Suprapubic skin (tissue), 4 donors: ENCODE measurements at places on chromosomes 2 and 18.

- DNase-seq = no peak
Observed at GRCh38 chr2:130813722-130814121, 23.0 kb upstream of the ARHGEF4 start.

DNA sequence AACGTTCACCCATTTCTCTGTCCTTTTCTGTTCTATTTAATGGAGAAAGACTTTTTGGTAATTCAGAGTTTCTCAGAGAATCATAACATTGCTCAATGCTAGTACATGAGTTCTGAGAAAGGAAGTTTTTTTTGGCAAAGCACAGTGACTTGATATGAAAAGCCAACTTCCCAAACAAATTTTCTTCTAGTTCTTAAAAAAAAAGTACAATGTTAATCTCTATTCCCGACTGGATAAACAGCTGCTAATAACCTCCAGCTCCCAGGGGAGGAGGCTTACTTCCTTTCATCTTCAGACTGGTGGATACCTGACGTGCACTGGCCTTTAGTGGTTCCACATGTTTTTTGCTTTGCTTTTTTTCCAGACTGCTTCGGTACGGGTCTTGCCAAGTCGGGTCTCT, 284.6 kb upstream of the CCDC68 start:
- no peak for DNase-seq

- DNase-seq = no peak
Observed at GRCh38 chr2:233047667-233048066, 12.5 kb upstream of the INPP5D start.

DNA sequence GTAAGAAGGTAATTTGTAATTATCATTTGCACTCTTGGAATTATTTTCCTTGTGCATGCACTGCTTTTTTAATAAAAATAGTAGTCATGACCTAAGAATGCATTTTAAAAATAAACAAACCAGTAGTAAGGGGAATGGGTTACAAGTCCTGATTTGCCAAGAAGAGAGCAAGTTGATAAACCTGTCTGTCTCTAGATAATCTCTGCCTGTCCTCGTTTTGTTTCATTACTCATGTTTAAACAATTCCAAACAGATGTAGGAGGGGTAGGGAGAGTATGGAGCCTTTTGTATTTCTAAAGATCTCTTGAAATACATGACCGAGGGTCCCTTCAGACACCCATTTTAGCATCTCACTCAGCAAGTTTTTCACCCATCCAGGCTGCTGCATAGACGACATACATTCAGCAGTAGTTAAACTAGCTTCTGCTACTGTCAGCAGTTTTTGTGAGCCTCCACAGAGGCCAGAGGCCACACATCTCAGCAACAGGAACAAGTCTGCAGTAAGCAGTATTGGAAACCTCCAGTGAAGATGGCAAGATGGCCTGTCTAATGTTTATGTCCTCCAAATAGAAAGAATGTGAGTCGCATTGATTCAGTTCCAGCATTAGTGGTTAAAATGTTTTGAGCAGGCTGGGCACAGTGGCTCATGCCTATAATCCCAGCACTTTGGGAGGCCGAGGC, 2.3 kb upstream of the EXOC6B start:
- DNase-seq = no peak

- no peak for DNase-seq
Observed at GRCh38 chr18:75075016-75075305, 134.0 kb downstream of the PTGR3 start.

DNA sequence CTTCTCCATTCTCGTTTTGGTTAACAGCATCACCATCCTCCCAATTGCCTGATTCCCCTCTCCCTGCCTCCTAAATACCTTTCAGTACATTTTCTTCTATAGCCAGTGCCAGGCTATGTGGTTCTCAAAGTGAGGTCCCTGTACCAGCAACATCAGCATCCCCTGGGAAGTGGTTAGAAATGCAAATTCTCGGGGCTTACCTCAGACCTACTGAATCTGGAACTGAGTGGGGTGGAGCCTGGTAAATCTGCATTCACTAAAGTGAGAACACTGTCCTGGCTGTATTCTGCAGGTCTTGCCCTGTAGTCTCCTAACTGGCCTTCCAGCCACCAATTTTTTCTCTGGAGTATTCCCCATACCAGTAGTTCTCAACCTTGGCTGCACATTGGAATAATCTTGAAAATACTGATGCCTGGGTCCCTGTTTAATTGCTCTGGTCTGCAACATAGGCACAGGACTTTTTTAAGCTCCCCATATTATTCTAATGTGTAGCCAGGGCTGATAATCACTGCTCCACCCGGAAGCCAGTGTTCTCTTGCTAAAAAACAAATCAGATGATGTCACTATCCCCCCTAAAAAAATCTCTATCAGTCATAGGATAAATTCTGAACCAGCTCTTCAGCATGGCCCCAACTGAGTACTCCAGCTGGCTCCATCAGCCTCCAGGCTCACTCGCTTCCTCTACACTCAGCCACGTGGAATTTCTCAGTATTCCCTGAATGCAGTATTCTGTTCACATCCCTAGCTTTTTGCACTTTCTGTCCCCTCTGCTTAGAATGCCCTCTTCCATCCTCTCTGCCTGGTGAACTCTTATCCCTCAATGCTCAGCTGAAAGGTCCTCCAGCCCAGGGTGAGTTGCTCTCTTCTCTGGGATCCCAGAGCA, 98.4 kb downstream of the CDK15 start:
- DNase-seq = no peak
